ENCODE measurements at places on chromosomes 3 and 15.

GRCh38 chr15:66909381-66909890, 156.0 kb upstream of the SMAD3 start:
- no peak for DNase-seq

- DNase-seq = no peak
Measured at GRCh38 chr3:53218131-53218530, 37.7 kb downstream of the TKT start.

- no peak for DNase-seq
Measured at GRCh38 chr15:63436341-63436740, 54.7 kb upstream of the CA12 start.

DNA sequence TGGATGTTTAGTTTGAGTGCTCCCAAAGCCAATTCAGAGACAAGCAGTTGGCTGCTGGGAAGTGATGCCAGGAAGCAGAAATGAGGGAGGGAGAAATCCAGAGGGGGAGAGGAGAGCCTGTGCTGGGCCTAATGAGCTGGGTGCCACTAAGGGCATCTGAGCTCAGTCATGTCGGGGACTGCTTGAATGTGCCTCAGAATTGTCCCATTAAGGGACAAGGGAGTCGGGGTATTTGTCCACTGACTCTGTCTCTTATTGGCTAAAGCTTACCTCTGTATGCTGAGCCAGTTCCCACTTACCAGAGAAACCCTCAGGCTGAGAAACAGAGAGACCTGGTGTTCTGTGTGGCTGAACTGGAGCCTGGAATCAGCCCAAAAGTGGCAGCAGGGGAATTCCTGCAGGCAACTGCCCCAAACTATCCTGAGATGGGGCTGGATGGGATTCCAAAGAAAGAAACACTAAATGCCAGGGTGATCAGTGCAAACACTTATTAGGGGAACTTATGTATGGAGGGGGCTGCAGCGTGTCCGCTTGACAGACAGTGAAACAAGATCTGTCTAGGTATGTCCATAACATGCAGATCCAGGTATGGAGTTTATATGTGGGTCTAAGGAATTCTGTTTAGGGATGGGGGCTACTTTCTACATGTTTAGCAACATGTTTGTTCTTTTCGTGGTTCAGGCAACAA, 48.6 kb downstream of the NR1D2 start:
- DNase-seq = no peak

- no peak for DNase-seq
Measured at GRCh38 chr15:62337934-62338333, 172.8 kb upstream of the C2CD4B start.

GRCh38 chr3:135973841-135974240, 8.3 kb downstream of the PPP2R3A start:
- DNase-seq = no peak

DNA sequence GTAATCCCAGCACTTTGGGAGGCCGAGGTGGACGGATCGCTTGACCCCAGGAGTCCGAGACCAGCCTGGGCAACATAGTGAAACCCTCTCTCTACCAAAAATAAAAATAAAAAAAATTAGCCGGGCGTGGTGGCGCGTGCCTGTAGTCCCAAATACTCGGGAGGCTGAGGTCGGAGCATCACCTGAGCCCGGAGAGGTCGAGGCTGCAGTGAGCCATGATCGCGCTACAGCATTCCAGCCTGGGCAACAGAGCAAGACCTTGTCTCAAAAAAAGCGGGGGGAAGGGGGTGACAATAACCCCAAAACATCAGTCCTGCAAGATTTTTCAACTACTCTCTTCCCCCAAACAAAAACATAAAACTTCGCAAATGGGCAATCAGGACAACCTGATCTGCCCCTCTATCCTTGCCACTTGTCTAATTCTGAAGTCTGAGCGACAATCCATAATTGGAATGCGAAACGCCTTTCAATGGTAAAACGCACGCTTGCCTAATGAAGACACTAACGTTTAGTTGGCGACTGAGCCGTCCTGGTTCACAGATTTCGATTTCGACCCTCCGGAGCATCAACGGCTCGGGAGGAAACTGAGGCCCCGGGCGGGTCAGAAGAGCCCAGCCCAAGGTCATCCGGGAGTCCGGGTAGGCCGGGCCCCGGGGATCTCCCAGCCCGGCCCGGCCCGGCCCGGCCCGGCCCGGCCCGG, 868 bp downstream of the BTBD1 start:
- no peak for DNase-seq

DNA sequence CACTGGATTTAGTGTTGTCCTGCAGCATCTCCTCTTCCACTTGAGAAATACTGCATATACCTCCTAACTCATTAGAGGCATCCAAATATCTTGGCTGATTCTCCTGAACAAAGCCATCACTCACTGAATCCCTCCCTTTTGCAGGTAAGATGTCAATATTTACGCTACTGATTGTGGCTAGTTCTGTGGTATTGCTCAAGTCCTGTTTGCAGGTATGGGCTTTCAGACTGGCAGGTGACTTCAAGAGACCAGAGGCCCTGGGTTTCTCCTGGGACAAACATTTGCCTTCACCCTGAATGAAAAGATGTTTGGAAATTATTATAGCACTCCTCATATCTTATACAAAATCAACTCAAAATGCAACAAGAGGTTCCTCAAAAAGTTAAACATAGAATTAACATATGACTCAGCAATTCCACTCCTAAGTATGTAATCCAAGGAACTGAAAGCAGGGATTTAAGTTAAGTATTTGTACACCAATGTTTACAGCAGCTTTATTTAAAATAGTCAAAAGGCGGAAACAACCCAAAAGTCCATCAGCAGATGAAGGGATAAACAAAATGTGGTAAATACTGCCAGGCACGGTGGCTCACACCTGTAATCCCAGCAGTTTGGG, 18.6 kb downstream of the NEK4 start:
- DNase-seq = no peak

GRCh38 chr3:2097641-2098191, 950 bp upstream of the CNTN4 start:
- no peak for DNase-seq

GRCh38 chr15:85541744-85542143, 161.3 kb downstream of the AKAP13 start:
- no peak for DNase-seq

DNA sequence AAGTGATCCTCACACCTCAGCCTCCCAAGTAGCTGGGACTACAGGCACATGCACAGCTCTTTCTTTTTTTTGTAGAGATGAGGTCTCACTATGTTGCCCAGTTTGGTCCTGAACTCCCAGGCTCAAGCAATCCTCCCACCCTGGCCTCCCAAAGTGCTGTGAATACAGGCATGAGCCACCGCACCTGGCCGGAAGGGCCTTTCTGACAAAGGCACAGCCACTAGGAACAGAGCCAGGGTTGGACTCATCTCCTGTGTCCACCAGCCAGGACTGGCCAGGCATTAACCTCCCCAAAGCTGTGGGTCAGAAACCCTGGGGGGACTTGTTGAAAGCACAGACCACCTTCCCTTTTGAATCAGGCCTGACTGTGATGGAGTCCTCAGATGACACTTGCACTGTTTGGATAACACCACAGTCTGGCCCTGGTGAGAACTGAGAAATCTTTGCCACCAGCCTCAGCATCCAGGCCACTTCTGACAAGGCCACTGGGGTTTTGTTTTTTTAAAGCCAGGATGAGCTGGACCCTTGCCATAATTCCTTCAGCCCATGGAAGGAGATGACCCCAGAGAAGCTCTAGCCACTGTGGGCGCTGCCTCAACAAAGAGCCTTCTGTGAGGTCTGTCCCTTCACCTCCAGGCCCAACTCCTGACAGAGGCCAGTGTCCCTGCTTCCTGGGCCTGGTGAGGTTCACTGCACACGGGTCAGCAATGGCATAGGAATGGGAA, 4.8 kb downstream of the TKT start:
- DNase-seq = no peak

DNA sequence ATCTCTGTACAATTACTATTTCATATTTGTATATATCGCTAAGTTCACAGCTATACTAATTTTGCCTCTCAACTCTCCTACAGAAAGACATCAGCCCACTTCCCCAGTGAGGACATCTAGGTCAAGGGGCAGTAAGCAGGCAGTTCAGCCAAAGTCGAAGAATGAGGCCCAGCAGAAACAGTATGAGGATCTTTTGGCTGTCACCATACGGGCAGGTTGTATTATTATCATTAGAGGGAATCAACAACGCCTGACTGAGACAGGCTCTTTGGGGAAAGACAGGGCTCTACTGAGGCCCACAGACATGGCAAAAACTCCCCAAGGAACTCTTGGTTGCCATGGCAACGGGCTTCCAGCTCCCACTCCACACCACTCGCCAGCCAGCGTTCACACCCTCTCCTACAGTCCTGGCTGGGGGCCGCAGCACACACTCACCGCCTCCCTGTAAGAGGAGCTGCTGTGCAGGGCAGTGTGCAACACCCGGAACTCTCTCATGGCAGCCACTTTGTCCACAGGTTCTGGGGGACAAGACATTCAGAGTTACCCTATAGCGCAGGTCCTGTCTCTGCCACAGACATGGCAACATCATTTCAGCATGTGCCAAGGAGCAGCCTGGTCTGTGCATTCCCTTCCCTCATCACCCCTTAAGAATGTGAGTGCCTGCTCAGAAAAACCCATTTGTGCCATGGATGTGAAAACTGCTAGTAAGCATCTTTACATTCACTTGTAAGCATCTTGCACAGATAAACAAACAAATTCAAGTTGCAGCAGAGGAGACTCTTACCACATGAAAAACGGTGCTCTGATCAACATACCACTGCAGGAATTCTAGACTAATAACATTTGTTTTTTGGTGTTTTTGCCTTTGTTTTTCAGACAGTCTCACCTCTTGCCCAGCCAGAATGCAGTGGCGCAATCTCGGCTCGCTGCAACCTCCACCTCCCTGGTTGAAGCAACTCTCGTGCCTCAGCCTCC, 8.8 kb downstream of the UBL7 start:
- DNase-seq = peak; percentile 25

DNA sequence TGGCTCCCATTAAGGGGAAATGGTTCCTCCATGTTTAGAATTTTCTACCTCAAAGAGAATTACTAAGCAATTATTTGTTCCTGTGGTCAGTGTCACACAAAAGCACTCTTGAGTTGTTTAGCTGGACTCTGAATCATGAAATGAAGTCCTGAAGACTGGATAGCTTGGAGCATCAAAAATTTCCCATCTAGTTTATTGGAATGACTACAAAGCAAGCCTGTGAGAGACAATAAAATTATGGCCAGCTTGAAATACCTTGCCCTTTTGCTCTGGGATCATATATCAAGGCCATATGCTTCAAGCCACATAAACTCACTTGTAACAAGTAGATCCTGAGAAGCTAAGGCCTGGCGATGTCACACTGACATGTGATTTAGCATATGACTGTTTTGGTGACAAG, 292.3 kb downstream of the TIGIT start:
- no peak for DNase-seq

DNA sequence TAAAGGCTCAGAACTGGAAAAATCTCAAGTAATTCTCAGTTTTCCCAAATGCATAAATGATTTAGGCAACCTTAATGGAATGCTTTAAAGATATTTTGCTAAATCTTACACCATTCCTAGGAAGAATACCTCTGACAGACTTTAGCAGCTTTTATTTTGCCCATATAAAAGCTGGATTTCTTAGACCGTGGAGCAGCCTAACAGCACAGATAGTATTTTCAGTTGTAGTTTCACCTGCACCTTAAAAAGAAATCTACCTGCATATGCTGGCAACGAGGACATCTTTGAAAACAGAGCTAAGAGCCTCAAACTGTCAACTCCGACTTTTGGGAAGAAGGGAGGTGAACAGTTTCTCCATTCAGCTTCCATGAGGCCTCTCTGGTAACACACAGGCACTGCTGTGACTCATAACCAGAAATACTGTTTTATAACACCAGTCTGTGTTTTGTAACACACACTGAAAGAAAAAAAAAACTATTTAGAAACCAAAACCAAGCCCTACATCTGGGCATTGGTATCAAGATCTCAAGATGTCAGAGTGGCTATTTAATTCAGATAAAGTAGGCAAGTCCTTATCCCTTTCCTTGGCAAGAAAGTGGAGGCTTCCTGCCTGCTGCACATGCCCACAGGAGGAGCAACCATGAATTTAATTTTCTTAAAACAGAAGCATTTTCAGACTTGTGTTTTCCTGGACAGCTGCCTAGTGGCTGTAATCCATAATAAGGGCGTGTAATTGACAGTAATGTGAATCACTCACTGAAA, 181.5 kb upstream of the ICE2 start:
- DNase-seq = no peak

DNA sequence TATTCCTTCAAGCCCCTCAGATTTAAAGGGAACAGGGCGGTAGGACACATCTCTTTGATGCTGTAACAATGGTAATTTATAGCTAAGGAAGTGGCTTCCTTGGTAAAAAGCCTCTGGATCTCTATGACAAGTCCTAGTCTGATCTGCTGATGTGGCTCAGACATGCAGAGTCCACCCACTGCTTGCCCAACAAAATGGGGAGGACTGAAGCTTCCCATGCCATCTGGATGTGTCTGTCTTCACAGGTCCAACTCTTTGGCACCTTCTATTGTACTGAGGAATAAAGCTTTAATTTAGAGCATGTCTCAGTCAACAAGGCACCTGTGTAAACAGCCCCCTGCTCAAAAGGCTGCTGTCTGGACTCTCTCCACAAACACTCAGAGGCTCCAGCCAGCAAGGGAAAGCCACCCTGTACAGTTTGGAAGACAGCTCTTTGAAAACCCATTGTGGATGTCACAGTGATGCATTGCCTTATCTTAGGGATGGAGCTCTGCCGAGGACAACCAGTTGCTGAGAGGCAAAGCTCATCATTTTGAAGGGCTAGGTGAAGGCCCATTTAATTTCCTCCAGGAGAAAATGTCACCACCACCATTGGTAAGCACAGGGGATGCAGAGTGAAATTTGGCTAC, 348.6 kb upstream of the GRM7 start:
- no peak for DNase-seq

DNA sequence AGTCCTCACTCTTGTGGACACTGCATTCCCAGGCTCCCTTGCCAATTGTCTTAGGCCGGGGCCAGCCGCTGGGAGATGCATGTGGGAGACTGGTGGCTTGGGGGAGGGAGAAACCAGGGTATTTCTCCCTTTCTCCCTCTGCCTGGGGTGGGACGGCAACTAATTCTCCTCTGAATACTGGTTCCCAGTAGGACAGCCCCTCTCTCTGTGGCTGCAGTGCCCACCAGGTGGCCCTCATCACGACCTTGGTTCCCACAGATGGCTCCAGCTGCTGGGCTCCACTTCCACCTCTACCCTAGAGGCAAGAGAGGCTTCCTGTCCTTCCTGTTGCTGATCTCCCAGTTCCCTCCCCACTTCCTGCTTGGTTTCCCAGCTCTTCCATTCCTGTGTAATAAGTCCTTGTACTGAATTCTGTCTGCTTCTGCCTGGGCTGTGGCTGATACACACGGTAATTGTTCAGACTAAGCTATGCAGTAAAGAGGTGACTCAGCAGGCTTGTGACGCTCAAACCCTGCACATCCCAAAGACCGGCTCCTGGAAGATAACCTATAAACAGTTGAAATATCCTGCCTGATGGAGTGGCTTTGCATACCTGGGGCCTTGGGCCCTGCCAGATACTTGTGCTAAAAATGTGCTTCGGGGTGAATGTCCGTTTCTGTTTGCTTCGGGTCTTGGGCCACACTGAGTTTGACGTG, 20.4 kb upstream of the COPG1 start:
- peak; percentile 59 for DNase-seq

DNA sequence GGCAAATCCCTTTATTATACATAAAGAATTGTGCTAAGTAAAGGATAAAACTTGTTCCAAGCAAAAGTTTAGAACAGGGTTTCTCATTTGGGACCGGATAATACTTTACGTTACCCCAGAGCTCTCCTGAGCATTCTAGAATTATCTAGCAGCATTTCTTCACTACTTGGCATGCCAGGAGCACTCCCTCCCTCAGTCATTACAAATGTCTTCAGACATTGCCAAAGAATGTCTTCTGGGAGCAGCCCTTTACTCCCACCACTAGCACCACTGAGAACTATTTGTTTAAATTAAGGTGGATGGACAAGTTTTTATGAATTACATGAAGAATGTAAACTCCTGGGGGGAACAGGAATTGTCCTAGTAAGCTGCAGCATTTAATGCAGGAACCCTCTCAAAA, 516.4 kb downstream of the GBE1 start:
- no peak for DNase-seq

Measured in kidney (tissue), 22 donors.